ENCODE measurements at places on chromosomes 1 and 21. TPM values are rescaled to one million over a fixed set of nuclear protein-coding genes. Genes with fewer than 3 reads are reported as not detected.

DNA sequence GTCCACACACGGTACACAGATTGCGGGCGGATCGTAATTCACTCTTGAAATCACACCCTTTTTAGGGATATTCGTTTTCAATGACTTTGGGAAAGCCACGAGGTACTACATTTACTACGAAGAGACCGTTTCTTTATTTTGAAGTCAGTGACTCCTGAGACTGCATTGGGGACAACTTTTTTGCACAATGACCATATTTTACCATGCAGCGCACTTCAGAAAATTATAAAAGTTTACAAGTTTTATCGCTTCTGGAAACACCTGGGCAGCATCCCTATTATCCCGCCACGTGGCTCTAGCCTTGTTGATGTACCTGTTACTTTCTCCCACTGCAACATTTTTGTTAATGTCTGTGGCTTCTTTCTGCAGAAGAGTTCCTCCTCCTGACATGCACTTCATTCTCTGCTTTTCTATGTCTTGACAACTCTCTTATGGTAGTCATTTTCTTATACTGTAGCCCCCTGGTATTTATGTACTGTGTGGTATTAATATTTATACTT, 1.3 kb upstream of the AKT3 start:
- peaks cover 33% of the 10 kb centered on the region for H3K4me1 ChIP-seq
- H3K36me3 ChIP-seq = no peaks in the 10 kb centered on the region
- peak overlapping the region; percentile 99 for H3K27ac ChIP-seq

Gene ABCA4
- 0.11 TPM for total RNA-seq

Gene CLDN14
- not detected for total RNA-seq

Gene MCOLN3
- total RNA-seq = 58.1 TPM

Gene GNAT2
- not detected for total RNA-seq

Gene KRTAP19-1
- not detected for total RNA-seq

DNA sequence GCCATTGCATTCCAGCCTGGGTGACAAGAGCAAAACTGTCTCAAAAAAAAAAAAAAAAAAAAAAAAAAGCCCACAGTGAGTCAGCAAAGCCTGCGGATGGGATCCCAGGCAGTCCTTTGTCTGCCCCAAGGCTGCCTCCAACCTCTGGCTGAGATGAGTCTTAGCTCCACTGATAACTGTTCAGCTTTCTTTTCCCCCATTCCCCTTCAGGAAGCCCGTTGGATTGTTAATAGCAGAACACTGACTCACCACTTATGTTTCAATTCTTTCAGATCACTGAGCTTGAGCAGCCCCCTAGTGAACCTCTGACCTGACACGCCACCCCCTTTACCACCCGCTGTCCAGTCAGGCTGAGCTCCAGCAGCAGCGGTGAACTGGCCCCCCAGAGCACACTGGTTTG, 57.5 kb downstream of the ERG start:
- no peak overlapping the region for H3K4me3 ChIP-seq
- no peak overlapping the region for H3K27ac ChIP-seq
- H3K36me3 ChIP-seq = no peaks in the 10 kb centered on the region
- no peaks in the 10 kb centered on the region for H3K27me3 ChIP-seq
- no peaks in the 10 kb centered on the region for H3K4me1 ChIP-seq

Gene FABP3
- total RNA-seq = 34.8 TPM

Gene SPATA1
- not detected for total RNA-seq

GRCh38 chr1:2472109-2472508, 4.0 kb upstream of the PLCH2 start:
- peaks cover 10% of the 10 kb centered on the region for H3K27me3 ChIP-seq
- H3K27ac ChIP-seq = no peak overlapping the region
- DNase-seq = no peak
- H3K4me1 ChIP-seq = peaks cover 11% of the 10 kb centered on the region
- H3K36me3 ChIP-seq = no peaks in the 10 kb centered on the region
- no peak overlapping the region for H3K4me3 ChIP-seq

DNA sequence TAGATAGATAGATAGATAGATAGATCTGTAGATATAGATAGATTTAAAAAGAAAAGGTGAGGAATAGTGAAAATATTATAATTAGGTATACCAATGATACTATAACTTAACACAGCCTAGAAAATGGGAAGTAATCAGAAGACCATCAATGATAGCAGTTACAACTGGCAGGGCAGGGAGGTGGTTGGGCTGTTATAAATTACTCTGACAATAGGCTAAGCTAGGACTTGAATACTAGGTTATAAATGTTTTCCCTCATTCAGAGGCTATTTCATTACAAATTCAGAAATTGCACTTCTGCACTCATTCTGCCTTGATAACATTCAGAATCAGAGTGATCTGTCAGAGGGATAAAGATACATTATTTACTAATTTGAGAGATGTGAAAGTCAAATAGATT, 273.4 kb upstream of the PLD5 start:
- no peaks in the 10 kb centered on the region for H3K27me3 ChIP-seq
- no peak overlapping the region for H3K27ac ChIP-seq
- DNase-seq = no peak

Gene NHLH1
- total RNA-seq = not detected

Gene CRP
- total RNA-seq = not detected

DNA sequence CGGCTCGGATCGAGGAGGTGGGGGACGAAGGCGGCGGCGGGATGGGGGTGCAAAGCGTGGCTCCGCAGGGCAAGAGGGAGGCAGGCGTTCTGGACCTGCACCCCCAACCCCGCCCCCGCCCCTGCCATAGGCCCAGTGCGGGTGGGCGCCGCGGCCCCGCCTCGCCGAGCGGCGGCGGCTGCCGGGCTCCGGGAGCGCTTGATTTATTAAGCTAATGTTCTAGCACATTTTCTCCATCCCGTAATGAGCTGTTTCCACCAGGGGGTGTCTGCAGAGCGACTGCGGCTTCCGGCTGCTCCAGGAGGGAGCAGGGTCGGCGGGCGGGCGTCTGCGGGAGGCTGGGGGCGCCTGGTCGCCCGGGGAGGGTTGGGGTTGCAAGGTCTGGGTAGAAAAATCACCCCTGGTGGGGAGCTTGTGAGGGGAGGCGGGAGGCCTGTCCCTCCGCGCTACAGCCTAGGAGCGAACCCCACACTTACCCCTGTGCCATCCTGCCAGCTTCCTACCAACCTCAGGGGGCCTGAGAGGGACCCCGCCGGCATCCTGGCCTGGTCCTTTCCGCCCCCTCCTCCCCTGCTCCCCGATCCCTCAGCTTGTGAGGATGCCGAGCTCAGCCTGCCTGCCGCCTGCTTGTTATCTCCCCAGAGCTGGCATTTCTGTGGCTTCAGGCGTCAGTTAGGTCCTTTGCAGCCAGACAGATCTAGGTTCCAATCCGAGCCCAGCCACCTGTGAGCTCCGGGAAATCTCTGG, 48.5 kb upstream of the ACOT11 start:
- no peak overlapping the region for H3K27ac ChIP-seq
- no peak for DNase-seq
- H3K4me1 ChIP-seq = no peaks in the 10 kb centered on the region
- no peaks in the 10 kb centered on the region for H3K36me3 ChIP-seq
- H3K4me3 ChIP-seq = peak overlapping the region; percentile 42
- peaks cover 18% of the 10 kb centered on the region for H3K27me3 ChIP-seq

- H3K27me3 ChIP-seq = no peaks in the 10 kb centered on the region
- no peak overlapping the region for H3K27ac ChIP-seq
- H3K4me3 ChIP-seq = no peak overlapping the region
- no peak for DNase-seq
- H3K4me1 ChIP-seq = peaks cover 10% of the 10 kb centered on the region
- H3K36me3 ChIP-seq = peaks cover 14% of the 10 kb centered on the region
These were observed 19.0 kb downstream of the MRPS6 start for GRCh38 chr21:34092262-34092921.

GRCh38 chr1:27666294-27666693, 5.7 kb downstream of the IFI6 start:
- no peaks in the 10 kb centered on the region for H3K36me3 ChIP-seq
- no peak for DNase-seq
- H3K27me3 ChIP-seq = no peaks in the 10 kb centered on the region
- no peak overlapping the region for H3K27ac ChIP-seq
- H3K4me3 ChIP-seq = no peak overlapping the region
- H3K4me1 ChIP-seq = peaks cover 3% of the 10 kb centered on the region

Gene RNF186
- not detected for total RNA-seq

- H3K4me1 ChIP-seq = no peaks in the 10 kb centered on the region
- DNase-seq = no peak
- no peak overlapping the region for H3K4me3 ChIP-seq
- H3K27ac ChIP-seq = no peak overlapping the region
- H3K27me3 ChIP-seq = no peaks in the 10 kb centered on the region
These were observed 15.8 kb upstream of the PLA2G2C start for GRCh38 chr1:20202166-20202565.

- no peak overlapping the region for H3K27ac ChIP-seq
- H3K36me3 ChIP-seq = no peaks in the 10 kb centered on the region
- H3K4me3 ChIP-seq = no peak overlapping the region
- H3K27me3 ChIP-seq = no peaks in the 10 kb centered on the region
These were observed 112.1 kb downstream of the DTL start for GRCh38 chr1:212147581-212148033.

GRCh38 chr1:186957314-186957713, 128.6 kb downstream of the PLA2G4A start:
- H3K27me3 ChIP-seq = no peaks in the 10 kb centered on the region
- H3K27ac ChIP-seq = no peak overlapping the region
- no peaks in the 10 kb centered on the region for H3K36me3 ChIP-seq
- H3K4me1 ChIP-seq = no peaks in the 10 kb centered on the region
- DNase-seq = no peak

DNA sequence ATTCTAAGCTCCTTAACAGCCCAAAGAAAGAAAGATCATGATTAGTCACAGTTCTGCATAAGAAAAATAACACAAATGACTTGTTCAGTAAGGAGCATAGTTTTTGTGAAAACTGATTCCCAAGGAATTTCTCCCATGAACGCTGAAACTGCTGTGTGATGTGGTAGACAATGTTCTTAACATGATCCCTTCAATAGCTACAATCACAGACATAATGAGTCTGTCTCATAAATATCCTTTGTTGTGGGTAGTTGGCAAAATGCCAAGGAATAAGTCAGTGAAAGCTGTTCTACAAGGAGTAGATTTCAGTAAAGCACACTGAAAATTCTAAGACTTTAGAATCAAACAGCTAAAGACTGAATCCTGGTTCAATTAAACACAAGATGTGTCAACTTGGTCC, 404.8 kb downstream of the HLX start:
- H3K27me3 ChIP-seq = no peaks in the 10 kb centered on the region
- H3K4me3 ChIP-seq = no peak overlapping the region
- DNase-seq = no peak

Gene RNU1-1
- 890 TPM for total RNA-seq

DNA sequence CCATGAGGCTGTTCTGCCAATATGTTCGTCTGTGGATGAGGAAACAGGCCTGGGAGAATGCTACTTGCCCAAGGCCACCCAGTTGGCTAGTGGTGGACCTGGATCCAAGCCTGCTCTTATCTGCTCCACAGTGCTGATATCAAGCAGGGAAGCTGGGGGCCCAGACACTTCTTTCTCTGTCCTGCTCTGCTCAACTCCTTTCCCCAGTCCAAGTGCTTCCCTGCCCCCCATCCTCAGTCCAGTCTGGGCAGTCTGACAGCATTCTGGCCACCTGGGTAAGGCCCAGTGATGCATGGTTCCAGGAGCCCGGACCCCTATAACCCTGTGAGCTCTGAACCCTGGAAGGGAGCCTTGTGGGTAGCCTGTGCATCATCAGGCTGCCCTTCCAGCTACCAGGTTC, 4.2 kb upstream of the PAQR7 start:
- H3K4me3 ChIP-seq = no peak overlapping the region
- H3K27me3 ChIP-seq = no peaks in the 10 kb centered on the region
- H3K4me1 ChIP-seq = peaks cover 23% of the 10 kb centered on the region
- no peaks in the 10 kb centered on the region for H3K36me3 ChIP-seq
- H3K27ac ChIP-seq = peak overlapping the region; percentile 46

GRCh38 chr1:219126377-219126776, 47.3 kb upstream of the LYPLAL1 start:
- no peaks in the 10 kb centered on the region for H3K27me3 ChIP-seq
- H3K4me1 ChIP-seq = no peaks in the 10 kb centered on the region
- H3K27ac ChIP-seq = no peak overlapping the region
- H3K36me3 ChIP-seq = no peaks in the 10 kb centered on the region
- DNase-seq = no peak

DNA sequence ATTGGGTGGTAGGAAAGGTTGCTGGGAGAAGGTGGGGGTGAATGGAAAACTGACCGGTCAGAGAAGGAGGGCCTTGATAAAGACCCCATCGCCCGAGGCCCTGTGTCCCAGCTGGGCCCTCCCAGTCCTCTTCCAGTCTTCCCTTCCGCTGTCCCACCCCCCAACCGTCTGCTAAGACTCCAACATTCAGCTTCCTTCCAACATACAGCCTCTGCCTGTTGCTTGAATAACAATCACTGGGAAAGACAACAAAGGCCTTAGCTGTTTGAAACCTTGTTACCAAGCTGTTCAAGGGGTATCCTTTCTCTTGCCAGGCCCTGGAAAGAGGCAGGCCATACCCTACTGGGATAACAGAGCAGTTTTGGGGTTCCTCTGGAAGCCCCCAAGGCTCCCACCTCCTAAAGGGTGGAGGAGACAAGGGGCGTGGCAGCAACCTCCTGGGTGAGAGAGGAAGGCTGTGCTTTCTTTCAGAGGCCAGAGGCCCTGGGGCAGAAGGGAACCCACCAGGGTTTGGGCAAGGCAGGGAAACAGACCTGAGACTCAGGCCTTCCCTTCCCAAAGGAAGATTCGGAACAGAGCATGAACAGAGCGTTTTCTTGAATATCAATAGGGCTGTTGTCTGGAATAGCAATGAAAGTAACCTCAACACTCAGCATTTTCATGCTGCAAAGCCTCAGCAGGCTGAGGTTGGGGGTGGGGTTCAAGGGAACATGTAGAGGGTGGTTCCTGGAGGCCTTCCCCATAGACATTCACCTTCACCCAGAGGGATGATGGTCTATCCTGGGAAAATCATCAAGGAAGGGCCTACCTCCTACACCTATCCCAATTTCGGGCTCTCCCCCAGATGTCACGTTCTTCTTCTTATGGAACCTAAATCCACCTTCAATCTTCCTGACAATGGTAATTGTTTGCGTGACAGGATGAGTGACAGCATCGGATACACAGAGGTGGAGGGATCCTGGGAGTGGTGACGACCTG, 4.1 kb downstream of the ETNK2 start:
- peaks cover 6% of the 10 kb centered on the region for H3K4me1 ChIP-seq
- H3K4me3 ChIP-seq = no peak overlapping the region
- no peak for DNase-seq
- no peaks in the 10 kb centered on the region for H3K27me3 ChIP-seq
- no peaks in the 10 kb centered on the region for H3K36me3 ChIP-seq

DNA sequence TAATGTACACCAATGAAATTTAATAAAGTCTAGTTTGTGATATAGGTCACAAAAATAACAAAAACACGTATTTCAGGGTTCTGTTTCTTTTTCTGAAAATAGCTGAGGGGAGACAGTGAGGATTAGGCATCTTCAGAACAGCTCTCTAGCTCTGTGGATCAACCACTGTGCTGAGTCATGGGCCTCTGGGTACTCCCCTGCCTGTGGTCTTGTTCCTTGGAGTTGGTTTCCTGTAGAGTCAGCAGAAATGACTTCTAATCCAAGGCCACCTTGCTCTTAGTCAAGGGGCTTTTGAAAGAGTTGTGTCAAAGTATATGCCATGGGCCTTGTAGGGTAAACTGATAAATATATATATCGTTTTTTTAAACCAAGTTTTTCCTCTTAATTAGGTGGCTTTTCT, 141.8 kb upstream of the ZRANB2 start:
- H3K4me3 ChIP-seq = no peak overlapping the region
- DNase-seq = no peak
- H3K4me1 ChIP-seq = no peaks in the 10 kb centered on the region
- H3K27ac ChIP-seq = no peak overlapping the region
